Activated T-cell treated with anti-CD3 and anti-CD28 coated beads, Interleukin-2, amount 50 U/mL, for 48 hours (primary cell): ENCODE measurements at places on chromosomes 3 and 15.

GRCh38 chr15:101114610-101115009 lies 137.2 kb downstream of the CHSY1 start:
- no peak for DNase-seq

GRCh38 chr15:84112025-84112424 lies 123.5 kb upstream of the GOLGA6L4 start:
- no peak for DNase-seq

- DNase-seq = no peak
Measured at GRCh38 chr3:120524171-120524923, 71.8 kb upstream of the NDUFB4 start.

DNA sequence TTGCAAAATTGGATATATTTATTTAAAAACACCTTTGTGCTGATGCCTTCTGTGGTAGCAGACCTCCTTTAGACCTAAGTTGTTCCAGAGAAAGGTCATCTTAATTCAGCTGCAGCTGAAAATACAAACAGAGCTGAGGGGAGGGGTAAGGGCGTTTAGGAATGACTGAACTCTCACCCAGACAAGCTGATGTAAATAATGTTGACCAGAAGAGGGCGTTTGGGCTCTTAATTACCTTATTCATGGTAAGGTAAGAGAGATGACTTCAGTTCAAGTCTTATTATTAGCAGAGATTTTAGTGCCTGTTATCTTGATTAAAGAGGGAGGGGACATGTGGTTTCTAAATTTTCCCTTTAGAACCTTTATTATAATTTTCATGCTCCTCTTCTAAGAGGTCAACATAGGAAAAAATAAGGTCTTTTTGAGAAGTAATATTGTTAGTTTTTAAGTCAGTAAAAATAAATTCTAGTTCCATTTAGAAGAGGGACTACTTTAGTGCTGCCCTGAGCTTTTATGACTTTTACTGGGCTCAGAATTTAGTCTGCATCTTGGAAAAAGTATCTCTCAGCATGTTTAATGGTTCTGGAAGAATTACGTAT lies 46.3 kb downstream of the GPR171 start:
- DNase-seq = no peak

DNA sequence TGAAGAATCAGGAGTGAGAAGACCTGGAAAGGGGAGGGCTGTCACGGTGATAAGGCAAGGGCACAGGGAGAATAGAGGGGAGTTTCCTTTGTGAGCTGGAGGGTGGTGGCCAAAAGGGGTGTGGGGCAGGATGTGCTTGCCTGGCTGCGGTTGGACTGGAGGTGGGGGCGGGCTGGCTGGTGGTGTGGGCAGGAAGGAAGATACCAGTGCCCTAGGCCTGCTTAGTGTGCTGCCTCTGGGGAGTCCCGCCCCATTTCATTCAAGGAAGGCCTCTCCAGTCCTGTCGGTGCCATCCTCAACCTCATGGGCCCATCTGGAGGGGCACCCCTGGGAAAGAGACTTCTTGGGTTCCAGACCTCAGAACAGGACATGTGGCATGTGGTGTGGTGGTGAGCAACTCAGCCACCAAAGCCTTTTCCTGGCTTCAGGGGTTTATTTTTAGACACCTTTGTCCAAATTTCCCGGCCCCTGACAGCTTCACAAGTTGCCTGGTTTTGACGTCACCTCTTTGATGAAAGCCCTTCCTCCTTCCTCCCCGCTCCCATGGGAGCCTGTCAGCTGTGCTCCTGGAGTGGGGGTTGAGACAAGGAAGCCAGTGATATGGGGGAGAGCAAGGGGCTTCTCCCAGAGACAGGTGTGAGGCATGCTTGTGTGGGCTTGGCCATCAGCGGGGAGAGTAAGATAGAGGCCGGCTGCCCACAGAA lies 15.6 kb downstream of the TEX264 start:
- DNase-seq = peak; percentile 86

DNA sequence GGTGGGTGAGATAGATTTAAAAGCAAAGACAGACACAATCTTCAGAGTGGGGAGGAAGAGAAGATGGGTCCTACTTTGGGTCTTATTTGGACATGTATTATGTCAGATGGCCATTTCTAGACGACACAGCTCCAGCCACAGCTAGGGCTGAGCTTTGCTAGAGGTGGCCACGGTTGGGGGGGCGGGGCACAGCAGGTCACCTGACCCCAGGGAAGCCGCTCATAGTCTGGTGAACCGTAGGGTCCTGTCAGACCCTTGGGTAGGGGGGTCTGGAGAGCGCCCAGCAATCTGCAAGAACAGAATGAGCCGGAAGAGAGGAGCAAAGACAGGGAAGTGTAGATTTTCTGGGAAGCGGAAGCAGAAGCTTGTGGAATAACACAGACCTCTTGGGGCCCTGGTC lies 6.6 kb downstream of the EPB42 start:
- DNase-seq = no peak

DNA sequence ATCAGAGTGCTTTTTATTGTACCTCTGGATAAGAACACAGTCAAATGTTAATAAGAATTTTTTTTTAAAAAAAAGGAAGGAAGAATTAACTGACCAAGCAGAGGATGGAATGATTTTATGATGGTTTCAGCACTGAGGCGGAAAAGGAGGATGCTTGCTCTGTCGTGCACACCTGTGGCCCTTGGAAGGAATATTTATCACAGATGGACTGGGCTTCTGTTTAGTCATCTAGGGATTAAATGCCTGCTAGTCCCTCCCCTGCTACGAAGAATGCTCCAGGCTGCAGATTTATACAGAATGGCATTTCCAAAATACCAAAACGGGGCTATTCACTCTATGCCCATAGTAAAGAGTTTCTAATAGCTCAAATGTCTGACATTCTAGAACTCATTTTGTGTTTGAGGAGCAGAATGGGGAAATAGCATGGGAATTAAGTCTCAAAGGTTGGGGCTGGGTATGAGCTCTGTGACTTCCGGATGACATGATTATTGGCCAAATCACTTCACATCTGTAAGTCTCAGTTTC lies 92.8 kb upstream of the BCL6 start:
- DNase-seq = no peak

DNA sequence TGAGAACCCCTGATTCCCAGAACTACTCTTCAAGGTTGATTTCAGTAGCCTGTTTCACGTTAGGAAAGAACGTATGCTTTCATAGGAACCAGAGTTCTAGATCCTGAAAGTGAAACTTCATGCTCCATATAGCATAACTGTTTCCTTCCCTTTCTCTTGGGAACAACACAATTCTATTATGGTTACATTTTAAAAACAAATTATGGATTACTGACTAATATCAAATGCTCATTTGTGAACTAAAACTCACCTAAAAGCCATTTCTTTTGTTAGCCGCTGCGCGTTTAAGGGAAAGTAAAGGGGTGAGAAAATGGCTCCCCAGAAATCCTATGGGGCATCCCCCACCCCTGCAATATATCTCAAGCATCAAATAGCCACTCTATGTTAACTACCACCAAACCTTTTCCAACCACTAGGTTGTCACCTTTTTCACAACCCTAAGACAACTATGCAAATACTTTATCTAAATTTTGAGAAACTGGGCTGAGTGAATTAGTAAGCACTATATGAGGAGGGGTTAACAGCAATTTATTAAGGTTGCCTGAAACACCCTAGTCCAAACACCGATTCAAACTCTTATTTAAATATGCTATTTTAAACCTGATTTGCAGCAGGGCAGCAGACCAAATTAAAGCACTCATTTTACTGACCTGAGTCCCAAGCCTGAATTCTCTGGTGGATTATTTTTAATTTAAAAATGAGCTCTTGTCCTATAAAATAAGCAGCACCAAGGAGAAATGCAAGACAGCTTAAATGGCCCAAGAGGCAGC lies 2.4 kb downstream of the SIAH2 start:
- peak; percentile 69 for DNase-seq

- no peak for DNase-seq
Measured at GRCh38 chr15:78761020-78761419, 50.2 kb downstream of the ADAMTS7 start.

DNA sequence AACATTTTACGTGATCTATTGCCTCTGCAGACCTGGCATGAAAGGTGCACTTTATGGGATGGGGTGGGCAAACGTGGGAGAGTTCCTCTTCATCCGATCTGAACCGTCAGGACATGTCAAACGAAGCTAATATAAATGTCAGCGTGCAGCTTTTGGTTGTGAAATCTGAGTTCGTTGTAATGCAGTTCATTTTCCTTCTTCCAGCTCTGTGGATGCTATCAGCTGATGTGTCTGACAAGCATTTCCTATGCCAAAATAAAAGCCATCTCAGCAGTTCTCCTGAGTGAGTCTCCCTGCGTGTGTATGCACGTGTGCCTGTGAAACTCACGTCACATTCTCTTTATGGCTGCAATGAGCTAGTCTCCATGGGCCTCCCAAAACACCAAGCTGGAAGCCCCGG lies 512.3 kb downstream of the MCTP2 start:
- DNase-seq = no peak

- peak; percentile 76 for DNase-seq
Measured at GRCh38 chr3:72520690-72521308, 327.4 kb downstream of the SHQ1 start.

DNA sequence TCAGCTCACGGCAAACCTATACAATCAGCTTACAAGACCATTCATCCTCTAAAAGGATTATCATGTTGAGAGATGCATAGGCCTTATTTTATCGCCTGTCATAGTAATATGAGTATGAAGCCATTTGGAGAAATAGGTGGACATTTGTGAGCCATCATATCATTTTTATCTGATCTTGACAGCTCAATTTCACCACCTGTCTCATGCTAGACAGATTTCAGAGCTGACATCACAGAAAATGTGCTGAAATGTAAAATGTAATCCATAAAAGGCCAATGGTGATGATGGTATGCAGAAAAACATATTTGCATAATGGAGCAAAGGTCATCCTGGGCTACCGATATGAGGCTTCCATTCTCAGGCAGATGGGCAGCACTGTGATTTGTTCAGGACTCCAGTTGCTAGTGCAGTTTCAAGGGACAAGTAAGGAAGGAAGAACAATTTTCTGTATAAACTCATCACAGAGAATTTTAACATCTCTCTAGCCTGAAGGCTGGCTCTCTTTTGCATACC lies 221.5 kb downstream of the ULK4 start:
- no peak for DNase-seq

DNA sequence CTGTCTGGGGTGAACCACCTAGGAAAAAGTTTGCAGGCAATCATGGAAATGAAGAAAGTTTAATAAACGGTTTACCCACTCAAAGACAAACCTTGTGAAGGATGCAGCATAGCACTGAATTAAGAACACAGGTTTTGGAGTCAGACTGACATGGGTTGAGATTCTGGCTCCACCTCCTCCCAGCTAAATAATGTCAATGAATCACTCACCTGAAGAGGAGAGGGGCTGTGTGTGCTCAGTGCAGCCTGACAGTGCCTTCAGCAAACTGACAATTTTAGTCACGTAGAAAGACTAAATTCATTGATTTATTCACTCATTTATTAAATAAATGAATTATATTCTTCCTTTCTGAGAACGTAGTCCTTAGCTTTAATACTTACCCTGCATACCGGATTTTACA lies 18.9 kb downstream of the NR1I2 start:
- no peak for DNase-seq

DNA sequence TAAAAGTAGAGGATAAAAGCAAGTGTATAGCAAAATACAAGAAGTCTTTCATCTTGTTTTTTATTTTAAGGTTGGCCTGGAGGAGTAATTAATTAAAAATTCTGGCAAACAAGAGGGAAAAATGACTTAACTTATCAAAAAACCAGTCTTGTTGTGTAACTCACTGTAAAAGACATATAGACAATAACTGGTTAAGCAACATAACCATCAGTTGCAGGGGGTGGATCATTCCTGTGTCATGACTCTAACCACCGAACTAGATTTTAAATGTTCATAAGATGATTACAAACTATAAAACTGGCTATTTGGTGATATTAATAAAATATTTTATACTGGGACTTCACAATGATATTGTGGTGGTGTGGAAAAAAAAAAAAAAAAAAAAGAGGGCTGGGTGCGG lies 130.6 kb downstream of the STAG1 start:
- no peak for DNase-seq

DNA sequence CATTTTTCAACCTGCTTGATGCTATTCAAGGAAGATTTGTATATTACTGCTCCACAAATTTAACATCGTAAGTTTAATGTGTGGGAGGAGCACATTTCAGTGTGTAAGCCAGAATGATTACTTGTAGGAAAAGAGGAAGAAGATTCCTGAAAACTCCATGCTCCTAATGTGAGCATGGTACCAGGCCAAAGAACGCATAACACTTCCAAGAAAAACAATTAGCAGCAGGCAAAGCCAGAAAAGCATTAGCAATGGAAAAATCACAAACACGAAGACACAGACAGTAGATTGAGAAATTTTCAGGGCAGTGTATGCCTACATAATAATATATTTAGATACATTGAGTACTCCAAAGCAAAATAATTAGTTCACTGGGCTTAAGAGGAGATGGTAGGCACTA lies 96.6 kb upstream of the CBLB start:
- DNase-seq = no peak

DNA sequence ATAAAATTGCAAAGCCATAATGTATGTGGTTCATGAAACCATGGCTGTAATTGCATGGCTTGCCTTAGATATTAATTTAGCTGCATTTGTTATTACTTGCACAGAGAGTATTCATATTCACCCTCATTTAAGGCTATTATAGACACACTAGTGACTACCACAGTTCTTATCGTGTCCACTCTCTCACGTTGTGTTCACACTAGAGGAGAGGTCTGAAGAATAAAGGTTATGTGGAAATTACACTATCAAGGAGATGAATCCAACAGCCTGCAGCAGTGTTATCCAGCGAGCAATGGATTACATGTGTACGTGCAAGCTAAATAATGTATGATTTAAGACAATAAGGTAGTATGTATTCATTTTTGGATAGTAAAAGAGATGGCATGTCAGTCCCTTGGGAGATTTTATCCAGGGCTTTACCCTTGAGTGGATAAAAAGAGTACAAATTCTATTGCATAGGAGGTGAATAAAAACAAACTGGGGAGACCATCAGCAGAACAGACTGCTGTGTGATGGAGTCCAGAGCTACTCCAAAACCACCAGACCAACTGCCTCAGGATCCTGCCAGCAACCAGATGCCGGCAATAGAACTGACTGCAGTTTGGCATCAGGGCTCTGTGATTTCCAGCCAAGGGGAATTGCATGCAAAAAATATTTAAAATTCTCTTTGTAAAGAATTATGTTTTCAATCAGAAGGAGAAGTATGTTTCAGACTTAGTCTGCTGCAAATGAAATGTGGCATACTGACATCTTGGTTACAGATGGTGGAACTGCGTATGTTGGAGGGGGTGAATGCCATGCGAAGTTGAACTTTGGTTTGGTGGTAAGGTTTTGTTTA lies 146.6 kb downstream of the RBMS3 start:
- no peak for DNase-seq

- DNase-seq = no peak
Measured at GRCh38 chr15:94259121-94259751, 27.9 kb downstream of the MCTP2 start.

DNA sequence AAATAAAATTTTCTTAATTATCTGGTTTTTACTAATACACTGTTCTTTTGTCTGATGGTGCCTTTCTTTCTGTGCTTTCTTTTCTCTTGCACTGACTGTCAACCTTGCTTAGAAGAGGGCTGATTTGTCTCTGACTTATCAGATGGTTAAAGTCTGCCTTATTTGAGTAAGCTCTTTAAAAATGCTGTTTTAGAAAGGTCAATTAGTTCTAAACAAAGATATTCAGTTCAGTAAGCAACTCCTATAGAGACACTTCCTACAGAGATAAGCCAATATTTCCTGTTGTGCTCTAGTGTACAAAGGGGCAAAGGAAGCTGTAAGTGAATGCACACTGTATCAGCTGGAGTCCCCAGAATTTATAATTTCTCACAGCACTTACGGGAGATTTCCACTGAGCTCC lies 153.4 kb upstream of the TSPAN3 start:
- no peak for DNase-seq

GRCh38 chr15:98841419-98841970 lies 166.1 kb downstream of the PGPEP1L start:
- DNase-seq = no peak

- DNase-seq = no peak
Measured at GRCh38 chr15:77857419-77857818, 220.1 kb downstream of the TBC1D2B start.
